Stimulated activated CD4-positive, alpha-beta T cell treated with anti-CD3 and anti-CD28 coated beads, Interleukin-12 subunit alpha, Interleukin-12 subunit beta, amount 100 ng/mL, for 48 hours (primary cell): ENCODE measurements at places on chromosomes 4 and X.

DNA sequence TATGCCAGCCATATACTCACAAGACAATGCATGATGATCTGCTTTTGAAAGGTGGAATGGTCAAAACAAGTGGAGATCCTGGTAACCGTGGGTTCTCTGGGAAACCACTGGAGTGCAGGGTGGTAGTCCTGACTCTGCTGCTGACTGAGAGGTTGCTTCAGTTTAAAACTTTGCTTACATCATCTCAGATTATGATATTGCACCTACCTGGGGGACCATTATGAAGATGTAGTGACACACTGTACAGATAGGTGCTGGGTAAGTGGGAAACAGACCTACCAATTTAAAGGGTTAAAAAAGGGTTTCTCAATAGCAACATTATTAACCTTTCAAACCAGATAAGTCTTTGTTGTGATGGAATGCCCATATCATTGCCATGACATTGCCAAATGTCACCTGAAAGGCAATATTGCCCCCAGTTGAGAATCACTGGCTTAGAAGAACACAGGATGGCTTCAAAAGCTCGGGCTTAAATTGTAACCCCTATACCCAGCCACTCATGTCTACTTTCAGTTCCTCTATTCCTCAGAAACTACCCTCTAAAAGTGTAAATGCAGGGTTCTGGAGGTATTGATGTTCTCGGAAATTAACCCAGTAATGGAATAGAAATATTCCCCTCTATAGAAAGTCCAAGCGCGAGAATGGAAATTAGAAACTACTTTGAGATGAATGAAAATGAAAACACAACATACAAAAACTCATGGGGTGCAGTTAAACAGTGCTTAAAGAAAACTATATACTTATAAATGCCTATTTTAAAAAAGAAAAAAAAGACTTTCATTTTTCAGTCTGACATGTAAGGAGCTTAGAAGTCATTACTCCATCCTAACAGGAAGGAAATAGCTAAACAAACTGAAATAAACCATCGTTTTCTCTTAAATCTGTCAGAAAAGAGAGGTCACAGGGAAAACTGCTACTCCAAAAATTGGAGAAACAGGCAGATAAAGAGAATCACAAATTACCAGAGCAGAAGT is 65.8 kb downstream of the ARHGEF6 start:
- no peak for DNase-seq

DNA sequence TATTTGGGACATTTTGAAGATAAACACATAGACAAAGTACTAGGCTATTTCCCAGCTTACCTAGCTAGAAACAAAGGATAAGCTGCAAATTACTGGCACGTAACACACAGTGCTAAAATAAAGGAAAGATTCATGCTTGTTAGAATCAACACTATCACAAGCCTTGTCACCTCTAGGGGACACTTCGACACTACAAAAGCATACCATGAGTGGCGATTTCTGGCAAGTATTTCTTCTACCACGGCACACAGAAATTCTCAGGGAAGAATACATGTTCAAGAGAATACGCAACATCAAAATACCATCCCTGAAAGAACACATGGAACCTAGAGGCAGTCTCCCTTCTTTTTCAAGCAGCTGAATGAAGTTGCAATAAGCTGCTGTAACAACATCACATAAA is 5.1 kb downstream of the MECP2 start:
- DNase-seq = no peak

- no peak for DNase-seq
Measured at GRCh38 chrX:70134116-70134477, 850 bp downstream of the IGBP1 start.

- DNase-seq = peak; percentile 32
Measured at GRCh38 chrX:154436374-154436982, 476 bp upstream of the GDI1 start.

- no peak for DNase-seq
Measured at GRCh38 chr4:105158837-105159236, 12.2 kb downstream of the TET2 start.

DNA sequence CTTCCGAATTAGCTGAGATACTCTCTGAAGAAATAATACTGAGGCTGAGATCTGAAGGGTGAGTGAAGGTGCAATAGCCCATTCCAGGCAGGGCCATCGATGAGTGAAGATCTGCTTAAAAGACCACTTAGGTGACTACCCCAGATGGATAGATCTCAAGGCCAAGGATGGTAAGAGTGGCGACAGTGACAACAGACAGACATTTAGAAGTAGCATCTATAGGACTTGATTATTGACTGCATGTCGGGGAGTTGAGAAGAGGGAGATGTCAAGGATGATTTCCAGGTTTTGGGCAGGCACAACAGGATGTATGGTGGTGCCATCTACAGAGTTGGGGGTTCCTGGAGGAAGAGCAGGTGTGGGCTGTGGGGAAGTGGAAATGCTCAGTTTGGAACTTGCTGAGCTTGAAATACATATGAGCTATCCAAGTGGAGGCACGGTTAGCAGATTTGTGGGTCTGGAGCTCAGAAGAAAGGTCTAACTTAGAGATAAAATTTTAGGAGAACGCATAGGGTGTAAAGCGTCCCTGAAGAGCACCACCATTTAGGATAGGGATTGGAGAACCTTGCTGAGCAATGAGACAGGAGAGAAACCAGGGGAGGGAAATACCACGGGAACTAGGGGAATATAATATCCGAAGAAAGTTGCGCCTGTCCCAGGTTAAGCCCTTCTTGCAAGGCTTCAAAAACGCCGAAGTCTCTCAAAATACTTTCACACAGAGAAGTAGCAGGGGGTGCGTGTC is 688 bp downstream of the UFSP2 start:
- no peak for DNase-seq

GRCh38 chr4:181748581-181748980 is 494.6 kb upstream of the TENM3 start:
- no peak for DNase-seq

- DNase-seq = no peak
Measured at GRCh38 chr4:142550965-142551364, 295.1 kb downstream of the INPP4B start.

DNA sequence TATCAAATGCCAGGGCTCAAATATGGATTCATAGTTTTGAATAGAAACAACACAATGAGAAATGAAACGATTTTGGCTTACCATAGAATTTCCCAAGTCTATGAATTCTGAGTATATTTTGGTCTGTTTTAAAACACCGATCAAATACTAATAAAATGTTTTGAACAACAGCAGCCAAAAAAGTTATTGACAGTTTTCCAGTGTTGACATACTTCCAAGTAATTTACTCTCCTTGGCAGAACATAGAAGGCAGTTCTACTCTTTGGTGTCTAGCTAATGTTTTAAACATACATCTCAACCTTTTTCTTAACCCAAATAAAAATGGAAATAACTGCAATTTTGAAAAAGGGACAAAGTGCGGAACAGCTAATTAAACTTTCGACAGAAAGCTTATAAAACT is 1419.8 kb downstream of the ADGRL3 start:
- DNase-seq = no peak

DNA sequence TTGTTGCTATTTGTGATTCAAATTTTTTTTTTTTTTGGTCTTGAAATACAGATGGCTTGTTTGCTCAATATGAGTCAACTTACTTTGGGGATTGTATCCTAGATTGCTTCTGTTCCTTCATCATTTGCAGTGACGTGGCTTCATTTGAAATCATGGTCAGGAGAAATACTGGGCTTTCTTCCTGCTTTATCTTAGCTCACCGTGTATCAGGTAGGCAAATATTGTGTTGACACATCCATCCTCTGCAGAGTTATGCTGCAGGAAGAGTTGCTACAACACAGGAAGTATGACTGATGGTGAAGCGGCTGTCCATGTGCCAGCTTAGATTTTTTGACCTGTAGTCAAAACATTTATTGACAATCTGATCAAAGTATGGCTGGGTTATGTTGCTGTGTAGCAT is 232.2 kb downstream of the C4orf33 start:
- DNase-seq = no peak

- no peak for DNase-seq
Measured at GRCh38 chr4:18369561-18369960, 348.0 kb upstream of the LCORL start.

- no peak for DNase-seq
Measured at GRCh38 chr4:108169664-108170063, 932 bp upstream of the LEF1 start.

GRCh38 chrX:42098900-42099299 is 175.5 kb upstream of the CASK start:
- no peak for DNase-seq

DNA sequence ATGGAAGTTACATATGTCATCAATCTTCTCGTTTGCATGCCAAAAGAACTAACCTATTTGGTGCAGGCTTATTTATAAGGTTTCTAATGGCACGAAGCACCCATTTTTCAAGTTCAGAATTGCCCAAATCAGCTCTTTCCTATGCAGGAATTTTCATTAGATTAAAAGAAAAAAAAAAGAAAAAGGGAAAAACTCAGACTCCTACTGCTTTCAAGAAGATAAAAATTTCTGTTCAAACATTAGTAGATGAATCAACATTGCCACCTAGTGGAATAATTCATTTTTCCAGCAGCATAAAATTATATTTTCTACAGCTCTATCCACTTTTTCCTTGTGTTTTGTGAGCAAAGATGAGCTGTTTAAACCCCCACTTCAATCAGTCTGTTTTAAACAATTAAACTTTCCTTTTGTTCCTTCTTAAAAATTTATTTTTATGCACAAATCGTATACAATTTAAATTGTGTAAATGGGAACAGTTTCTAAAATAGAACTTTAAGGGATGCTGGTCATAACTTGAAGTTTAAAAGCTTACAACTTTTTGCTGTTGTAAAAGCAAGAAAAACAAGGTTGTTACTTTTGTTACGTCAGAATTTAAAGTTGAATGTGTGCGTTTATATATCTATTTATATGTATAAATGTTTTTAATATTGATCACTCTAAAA is 309.9 kb downstream of the ARAP2 start:
- no peak for DNase-seq

DNA sequence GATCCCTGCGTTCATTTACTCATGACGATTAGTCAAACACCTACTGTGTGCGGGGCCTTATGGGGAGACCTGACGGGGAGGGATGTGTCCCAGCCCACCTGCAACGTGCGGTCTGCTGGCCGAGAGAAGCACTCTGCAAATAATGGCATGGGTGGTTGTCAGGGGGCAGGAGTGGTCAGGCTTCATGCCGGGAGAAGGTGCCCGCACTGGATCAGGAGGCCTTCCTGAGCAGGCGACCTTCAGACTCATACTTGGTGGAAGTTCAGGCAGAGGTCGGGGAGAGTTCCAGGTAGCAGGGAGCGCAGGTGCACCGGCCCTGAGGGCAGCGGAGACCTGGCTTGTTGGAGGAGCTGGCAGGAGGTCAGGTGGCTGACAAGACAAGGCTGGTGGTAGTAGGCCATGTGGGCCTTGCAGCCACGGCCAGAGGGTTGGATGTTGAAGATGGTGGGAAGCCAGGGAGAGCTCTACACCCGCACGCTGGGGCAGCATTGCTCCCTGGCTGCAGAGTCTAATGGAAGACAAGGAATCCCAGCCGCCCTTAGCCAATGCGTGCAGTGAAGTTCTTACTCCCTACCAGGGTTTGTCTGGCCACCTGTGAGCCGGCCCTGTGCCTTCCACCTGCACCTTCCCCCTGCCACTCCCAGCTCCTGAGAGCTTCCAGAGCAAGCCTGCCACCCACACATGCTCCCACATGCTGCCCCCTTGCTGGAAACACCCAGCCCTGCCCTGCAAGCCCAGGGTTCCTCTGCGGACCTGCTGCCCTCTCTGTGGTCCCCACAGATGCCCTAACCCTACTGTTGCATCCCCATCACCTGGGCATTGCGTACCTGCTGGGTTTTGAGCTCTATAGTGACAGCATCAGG is 97.3 kb downstream of the PSAPL1 start:
- no peak for DNase-seq

DNA sequence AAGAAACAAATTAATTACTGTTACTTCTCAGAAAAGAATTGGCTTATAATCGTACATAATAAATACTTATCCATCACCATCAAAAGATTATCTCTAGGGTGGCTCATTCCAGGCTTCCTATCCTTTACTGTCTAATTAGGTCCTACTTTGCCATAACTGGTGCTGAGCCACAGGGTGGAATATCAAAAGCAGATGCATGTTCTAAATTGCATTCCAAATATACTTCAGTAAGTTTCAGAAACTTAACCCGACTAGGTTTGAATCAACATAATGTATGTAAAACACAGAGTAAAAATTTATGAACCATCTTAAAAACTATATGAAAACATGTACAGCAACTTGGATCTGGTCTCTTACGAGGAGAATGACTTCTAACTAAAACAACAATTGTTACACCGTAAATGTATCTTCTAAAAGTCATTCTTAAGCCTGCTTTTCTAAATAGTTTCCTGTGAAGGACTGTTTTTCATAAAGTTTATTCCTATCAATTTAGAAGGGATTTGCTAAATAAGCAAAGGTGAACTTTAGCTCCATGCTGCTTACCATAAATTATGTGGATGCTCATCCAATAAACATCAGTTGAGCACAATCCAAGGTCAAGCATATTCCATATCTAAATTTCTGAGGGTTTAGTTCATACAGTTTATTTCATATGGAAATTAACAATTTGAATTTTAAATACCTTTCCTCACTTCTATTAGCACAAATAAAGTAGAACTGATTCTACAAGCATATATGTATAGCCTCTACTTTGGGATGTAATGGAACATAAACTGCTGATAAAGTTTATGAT is 13.4 kb downstream of the ZAR1 start:
- DNase-seq = no peak

DNA sequence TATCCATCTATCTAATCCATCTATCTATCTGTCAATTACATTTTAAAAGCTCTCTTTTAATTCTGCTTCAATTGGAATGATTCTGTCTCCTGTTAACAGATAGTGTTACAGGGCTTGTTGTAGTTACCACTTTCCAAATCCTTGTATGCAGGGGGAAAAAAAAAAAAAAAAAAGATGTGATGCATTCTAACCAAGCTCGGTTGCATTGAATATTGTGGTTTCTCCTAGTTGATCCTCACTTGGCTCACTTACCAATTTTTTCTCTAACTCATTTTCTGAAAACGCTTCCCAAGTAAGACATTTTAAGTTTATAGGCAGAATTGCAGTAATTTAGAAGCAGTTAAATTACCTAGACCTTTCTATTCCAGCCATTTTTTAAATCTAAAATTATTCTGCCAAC is 327.9 kb upstream of the PITX2 start:
- DNase-seq = no peak

DNA sequence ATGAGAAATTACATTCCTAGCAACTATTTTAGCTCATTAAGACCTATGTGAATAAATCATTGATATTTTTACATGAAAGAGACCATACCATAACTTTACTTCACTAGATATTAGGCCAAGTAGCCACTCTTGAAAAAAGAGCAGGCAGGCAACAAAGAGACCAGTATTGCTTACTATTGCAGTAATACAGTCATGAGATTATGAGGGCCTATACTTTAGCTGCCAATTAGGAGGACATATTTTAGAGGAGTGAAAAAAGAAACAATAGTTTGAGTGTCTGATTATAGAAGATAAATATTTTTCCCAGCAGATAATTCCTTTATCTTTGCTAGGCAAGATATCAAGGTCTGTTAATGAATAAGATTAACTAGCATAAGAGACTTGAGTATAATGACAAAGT is 739.0 kb downstream of the GRID2 start:
- no peak for DNase-seq

GRCh38 chr4:37481547-37482122 is 204.5 kb downstream of the RELL1 start:
- DNase-seq = no peak
